ENCODE measurements at places on chromosomes 16 and 17. TPM values are rescaled to one million over a fixed set of nuclear protein-coding genes. Genes with fewer than 3 reads are reported as not detected.

KRTAP4-9 gene
- not detected for total RNA-seq

UBE2O gene
- total RNA-seq, result 14.7 TPM

RASL10B gene
- 6.2 TPM for total RNA-seq

VMO1 gene
- total RNA-seq, result not detected

DBNDD1 gene
- total RNA-seq, result 8.7 TPM

TNFSF13 gene
- total RNA-seq, result not detected

CAPNS2 gene
- total RNA-seq, result not detected

MYO15A gene
- total RNA-seq, result under 0.01 TPM

TLCD2 gene
- 1.4 TPM for total RNA-seq

GPRC5B gene
- 0.76 TPM for total RNA-seq

RNU2-1 gene
- not detected for total RNA-seq

TSC2 gene
- total RNA-seq, result 11.0 TPM

TP53TG3C gene
- not detected for total RNA-seq

RNF43 gene
- total RNA-seq, result 1.8 TPM

LRRC37B gene
- 7.9 TPM for total RNA-seq

LRRC37A gene
- total RNA-seq, result 0.33 TPM

HOXB2 gene
- total RNA-seq, result 11.1 TPM

SULT1A2 gene
- 2.8 TPM for total RNA-seq

ZNF688 gene
- 3.1 TPM for total RNA-seq

IGSF6 gene
- total RNA-seq, result not detected

OTOA gene
- 0.04 TPM for total RNA-seq

CA5A gene
- total RNA-seq, result not detected

CD300E gene
- total RNA-seq, result not detected

CPHXL2 gene
- total RNA-seq, result not detected

KRT25 gene
- total RNA-seq, result not detected

PRDM7 gene
- not detected for total RNA-seq

SPATA22 gene
- not detected for total RNA-seq

PIP4K2B gene
- 32.4 TPM for total RNA-seq

PSMC3IP gene
- 11.9 TPM for total RNA-seq

HOXB4 gene
- total RNA-seq, result 0.45 TPM

KRTAP2-3 gene
- total RNA-seq, result not detected

BAHCC1 gene
- total RNA-seq, result 3.4 TPM

KCNAB3 gene
- not detected for total RNA-seq

USB1 gene
- 28.6 TPM for total RNA-seq

SSTR5 gene
- total RNA-seq, result not detected

MT4 gene
- not detected for total RNA-seq

FOXC2 gene
- total RNA-seq, result 0.60 TPM

AFMID gene
- total RNA-seq, result 33.1 TPM

CES5A gene
- not detected for total RNA-seq

CBLN1 gene
- total RNA-seq, result 0.68 TPM

GPR139 gene
- total RNA-seq, result not detected

CD7 gene
- 1.5 TPM for total RNA-seq

ZP2 gene
- not detected for total RNA-seq

LGALS9B gene
- not detected for total RNA-seq

CACNA1H gene
- total RNA-seq, result 2.0 TPM

ALDH3A1 gene
- 51.1 TPM for total RNA-seq

CCL2 gene
- 64.2 TPM for total RNA-seq

SNX20 gene
- total RNA-seq, result not detected

PCYT2 gene
- 39.0 TPM for total RNA-seq

GAST gene
- not detected for total RNA-seq

NPTX1 gene
- 0.17 TPM for total RNA-seq

All from H4 (cell line).